ENCODE measurements at places on chromosomes 6 and 20.

GRCh38 chr6:94350833-94351232, 931.5 kb upstream of the EPHA7 start:
- no peak for DNase-seq

DNA sequence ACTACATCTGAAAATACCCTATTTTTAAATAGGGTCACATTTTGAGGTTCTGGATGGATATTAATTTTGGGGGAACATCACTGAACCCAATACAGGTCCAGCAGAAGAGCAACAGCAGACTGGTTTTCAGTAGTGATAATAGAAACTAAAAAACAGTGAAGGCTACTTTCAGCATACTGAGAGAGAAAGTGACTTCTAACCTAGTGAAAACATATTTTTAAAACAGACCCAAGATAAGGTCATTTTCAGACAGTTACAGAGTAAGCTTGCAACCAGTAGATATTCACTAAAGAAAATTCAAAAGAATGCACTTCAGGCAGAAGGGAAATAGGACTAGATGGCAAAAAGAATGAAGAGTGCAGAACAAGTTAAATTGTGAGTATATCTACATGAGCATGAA, 42.0 kb upstream of the TMEM244 start:
- no peak for DNase-seq

DNA sequence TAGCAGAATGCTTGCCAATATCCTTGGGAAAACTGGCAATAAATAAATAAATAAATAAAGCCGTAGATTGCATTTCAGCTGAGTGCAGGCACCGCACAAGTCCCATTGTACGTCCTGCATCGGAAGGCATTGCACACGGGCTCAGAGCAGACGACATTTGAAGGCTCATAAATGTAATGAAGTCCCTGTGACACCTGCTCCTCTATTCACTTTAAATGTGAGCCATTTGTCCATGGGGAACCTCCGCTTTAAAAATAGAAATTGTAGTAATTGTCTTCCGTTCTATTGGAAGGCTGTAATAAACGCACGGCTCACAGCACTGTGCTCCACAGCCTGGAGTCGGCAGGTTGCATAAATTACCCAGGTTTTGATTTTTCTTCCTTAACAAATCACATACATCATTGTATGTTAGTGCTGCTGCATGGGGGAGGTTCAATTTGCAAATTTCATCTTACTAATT, 32.6 kb downstream of the MYT1 start:
- no peak for DNase-seq

GRCh38 chr6:122902326-122902725, 93.7 kb upstream of the CLVS2 start:
- no peak for DNase-seq

- DNase-seq: no peak
These were observed 73.5 kb upstream of the NFATC2 start for GRCh38 chr20:51616060-51616459.

- no peak for DNase-seq
These were observed 12.1 kb upstream of the SNHG17 start for GRCh38 chr20:38447251-38447661.

DNA sequence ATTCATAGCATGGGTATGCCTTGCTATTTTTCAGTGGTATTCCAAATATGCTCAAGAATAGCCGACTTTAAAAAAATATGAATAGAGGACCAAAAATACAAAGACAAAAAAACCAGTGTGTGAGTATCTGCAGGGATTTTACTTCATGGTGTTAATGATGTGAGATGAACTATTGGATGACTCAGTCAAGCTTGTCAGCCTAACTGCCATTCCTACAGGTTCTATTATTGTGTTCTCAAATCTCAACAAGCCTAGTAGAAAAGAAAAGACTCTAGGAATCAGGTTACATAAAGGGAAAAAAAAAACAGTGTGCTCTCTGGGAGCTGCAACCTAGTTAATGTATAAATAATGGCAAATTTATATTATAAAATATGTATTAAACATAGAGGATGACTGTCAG, 588.4 kb upstream of the BTBD3 start:
- no peak for DNase-seq

DNA sequence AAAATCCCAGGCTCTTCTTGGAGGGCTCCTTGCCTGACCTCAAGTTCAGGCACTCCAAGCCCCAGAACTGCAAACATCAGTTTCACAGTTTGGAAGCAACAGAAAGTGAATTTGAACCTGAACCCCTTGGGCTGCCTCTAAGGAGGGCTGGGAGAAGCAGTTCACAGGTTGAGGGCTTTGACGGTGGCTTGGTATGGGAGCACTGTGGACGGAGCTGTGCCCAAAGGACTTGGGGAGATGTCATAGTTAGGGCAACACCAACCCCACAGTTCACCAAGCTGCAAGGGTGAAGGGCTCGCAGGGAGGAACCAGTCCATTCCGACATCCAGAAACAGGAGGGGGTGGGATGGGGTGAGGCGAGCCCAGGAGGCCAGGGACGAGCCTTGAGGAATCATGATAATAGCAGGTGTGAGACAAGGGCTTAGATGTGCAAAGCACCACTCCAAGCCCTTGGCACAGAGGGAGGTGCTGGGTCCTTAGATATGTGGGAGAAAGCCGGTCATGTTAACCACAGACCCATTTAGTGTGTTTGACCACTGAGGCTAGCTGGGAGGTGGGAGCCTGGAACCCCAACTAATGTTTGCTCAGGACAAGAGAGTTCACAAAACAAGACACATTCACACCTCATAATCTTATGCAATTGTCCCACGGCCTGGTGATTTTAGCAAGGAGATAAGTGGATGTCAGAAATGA, 4.3 kb downstream of the CEBPB start:
- DNase-seq: no peak

DNA sequence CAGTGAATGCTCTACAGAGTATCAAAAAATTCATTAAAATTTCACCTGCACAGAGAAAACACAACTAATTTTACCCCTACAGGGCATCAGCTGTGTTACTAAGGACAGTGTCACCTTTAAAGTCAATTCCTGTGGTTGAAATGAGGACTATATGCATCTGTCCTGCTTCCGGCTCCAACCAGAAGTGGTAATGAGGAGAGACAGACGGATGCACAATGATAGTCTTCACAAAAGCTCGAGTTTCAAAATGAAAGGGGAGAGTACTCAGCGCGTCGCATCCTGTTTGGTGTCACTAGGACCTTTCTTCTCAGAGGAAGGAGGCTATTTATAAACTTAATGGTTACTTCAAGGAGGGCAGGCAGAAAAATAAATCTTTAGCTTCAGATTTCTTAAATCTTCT, 86.5 kb downstream of the LYRM4 start:
- DNase-seq: no peak

DNA sequence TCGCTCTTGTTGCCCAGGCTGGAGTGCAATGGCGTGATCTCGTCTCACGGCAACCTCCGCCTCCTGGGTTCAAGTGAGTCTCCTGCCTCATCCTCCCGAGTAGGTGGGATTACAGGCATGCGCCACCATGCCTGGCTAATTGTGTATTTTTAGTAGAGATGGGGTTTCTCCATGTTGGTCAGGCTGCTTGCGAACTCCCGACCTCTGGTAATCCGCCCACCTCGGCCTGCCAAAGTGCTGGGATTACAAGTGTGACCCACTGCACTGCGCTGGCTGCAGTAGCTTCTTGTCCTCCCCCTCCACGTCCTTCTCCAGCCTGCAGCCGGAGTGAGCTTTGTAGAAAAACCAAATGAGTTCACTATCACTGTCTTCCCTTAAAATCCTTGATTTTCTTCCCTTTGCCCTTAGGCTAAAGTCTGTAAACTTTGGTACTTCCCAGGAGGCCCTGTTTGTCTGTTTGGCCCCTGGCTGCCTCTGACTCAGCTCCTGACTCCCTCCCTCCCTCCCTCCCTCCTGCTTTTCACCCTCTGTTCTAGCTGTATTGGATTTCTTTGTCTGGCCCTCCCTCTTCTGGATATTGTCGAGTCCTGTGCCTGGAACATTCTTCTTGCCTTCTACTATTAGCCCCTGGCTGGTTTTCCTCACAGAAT, 12.9 kb downstream of the PARD6B start:
- DNase-seq: no peak
